ENCODE measurements at places on chromosomes 6 and 20.
A peak's percentile ranks its signal among the peaks of the same experiment; 100 is the strongest.

- DNase-seq, result no peak
These were observed 151.0 kb downstream of the VEGFA start for GRCh38 chr6:43921039-43921438.

- DNase-seq, result peak; percentile 42
These were observed 51.7 kb downstream of the CHMP4B start for GRCh38 chr20:33862709-33863403.

GRCh38 chr6:161242779-161243693 lies 30.8 kb downstream of the AGPAT4 start:
- DNase-seq, result peak; percentile 75

- DNase-seq, result no peak
These were observed 531.4 kb upstream of the RNF217 start for GRCh38 chr6:124430740-124431318.

GRCh38 chr6:169034516-169035167 lies 219.0 kb downstream of the THBS2 start:
- DNase-seq, result no peak

DNA sequence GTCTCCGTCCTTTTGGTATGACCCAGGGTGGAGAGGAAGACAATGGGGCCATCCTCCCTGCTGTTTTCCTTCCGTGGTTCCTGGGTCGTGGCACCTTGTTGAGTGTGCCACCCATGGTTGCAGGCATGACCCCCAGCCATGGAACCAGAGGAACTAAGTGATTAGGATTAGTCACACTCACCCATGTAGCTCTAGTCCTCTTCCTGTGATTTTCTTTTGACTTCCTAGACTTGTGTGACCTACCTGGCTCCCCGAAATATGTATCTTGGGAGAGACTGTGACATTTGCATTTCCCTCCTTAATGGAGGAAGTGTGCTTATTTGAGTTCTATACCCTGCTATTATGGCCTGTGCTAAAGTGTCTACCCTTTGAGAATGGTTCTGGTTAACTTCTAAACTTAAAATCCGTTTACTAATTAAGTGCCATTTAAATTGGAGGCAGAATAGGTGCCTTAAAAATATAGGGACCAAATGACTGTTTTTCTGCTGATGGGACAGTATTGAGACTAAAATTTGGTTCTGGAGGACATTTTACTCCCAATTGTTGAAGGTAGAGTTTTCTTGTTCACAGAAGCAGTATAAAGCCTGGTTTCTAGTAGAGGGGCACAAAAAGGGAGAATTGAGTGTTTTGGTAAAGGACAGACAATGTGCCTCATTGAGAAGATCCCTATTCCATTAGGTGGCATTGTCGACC lies 545.6 kb downstream of the HDGFL1 start:
- no peak for DNase-seq

- no peak for DNase-seq
These were observed 30.2 kb upstream of the IL17A start for GRCh38 chr6:52155791-52156576.

GRCh38 chr6:76166874-76167273 lies 94.4 kb upstream of the IMPG1 start:
- no peak for DNase-seq

- no peak for DNase-seq
These were observed 49.4 kb downstream of the ERMARD start for GRCh38 chr6:169800668-169801395.

DNA sequence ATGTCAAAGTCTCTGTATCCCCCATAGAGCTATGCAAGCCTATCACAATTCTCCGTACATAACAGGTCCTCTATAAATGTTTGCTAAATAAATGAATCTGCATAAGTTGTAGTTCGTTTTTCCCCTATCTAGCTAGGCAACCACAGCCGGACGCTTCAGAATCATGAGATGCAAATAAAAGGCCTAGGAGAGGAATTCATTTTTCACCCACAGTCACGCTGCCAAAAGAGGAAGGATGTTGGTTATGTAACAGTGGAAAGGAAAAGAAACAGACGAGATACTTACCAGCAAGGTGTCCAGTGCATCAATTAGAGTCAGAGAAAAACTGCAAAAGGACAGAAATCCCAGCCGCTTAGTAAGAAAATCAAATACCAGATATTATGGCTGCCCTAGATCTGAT lies 2.4 kb downstream of the EDEM2 start:
- peak; percentile 37 for DNase-seq

DNA sequence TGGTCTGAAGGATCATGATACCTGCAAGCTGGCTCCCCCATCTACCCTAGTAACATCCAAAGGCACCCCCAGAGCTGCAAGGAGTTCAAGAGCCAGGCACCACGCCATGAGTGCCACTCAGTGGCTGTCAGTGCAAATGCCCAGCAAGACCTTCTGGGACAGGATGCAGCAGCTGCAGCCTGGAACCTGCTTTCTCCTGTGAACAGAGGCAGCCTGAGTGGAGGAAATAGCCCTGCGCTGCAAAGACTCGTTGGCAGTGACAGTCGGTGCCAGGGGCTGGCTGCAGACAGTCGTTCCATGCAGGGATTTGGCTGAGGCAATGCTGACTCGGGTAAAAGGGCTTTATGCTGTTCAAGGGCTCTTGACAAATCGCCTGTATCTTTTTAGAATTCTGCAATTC lies 15.7 kb upstream of the SSTR4 start:
- no peak for DNase-seq

DNA sequence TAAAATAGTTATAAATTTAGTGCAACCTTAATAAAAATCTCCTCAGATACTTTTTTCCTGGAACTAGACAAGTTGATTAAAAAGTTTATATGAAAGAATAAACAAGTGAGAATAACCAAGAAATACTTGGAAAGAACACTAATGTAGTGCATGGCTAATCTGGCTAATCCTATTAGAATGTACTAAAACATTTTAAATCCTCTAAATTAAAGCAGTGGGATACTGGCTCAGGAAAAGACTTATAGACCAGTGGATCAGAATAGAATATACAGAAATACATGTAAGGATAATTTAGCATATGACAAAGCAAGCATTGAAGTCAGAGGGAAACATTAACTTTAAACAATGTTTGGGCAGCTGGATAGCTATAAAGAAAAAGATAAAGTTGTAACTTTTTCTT lies 41.1 kb upstream of the ERVFRD-1 start:
- DNase-seq, result no peak

DNA sequence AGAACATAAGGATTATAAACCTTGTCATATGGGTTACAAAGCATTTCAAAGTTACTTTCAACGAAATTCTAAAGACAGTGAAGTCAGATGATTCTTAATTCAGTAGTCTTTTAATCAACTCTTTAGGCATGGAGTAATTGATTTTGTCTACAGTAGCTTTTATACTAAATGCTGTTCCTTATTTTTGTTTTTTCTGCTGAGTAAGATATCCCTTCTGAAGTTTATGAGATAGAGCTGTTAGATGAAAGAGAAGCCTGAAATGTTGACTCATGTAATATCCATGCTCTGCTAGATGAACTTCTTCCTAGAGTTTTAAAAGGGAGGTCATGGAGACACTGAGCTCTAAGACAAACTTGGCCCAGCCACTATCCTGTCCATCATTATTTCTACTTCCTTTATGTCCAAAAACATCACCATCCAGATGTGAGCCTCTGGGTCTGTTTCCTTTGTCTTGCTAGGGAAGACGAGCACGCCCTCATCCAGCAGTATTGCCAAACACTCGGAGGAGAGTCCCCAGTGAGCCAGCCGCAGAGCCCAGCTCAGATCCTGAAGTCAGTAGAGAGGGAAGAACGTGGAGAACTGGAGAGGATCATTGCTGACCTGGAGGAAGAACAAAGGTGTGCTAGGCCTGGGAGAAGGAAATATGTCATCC lies 550.3 kb downstream of the UTRN start:
- no peak for DNase-seq

GRCh38 chr6:89562093-89562973 lies 76.2 kb downstream of the LYRM2 start:
- no peak for DNase-seq

- no peak for DNase-seq
These were observed 68.7 kb upstream of the STMND1 start for GRCh38 chr6:17032988-17033634.

GRCh38 chr6:86913795-86914194 lies 23.5 kb upstream of the HTR1E start:
- DNase-seq, result no peak

GRCh38 chr20:38113401-38114325 lies 51.4 kb downstream of the TGM2 start:
- no peak for DNase-seq

DNA sequence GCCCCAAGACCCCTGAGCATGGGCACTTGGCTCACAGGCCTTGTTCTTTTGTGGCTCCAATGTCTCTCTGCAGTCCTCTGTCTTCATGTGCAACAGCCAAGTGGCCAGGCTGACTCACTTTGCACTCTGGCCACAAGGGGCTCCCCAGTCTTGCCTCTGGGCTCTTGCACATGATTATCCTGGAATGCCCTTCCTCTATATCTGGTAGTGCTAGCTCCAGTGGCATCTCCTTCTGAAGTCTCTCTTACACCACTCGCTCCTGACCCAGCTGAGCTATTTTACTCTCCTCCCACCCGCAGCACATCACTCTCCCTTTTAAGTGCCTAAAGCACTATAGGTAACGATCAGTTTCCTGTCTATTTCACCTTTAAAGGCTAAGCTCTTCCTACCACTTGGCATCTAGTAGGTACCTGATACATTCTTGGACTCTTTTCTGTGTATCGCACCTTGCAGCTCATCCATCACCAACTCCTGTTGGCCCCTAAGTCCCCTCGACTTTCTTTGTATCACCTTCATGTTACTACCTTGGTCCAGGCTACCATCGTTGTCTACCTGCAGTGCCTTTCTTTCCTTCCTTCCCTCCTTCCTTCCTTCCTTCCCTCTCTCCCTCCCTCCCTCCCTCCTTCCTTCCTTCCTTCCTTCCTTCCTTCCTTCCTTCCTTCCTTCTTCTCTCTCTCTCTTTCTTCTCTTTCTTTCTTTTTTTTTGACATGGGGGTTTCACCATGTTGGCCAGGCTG lies 211.9 kb upstream of the RNF24 start:
- no peak for DNase-seq

- DNase-seq, result no peak
These were observed 11.4 kb downstream of the MRPL14 start for GRCh38 chr6:44115866-44116265.

DNA sequence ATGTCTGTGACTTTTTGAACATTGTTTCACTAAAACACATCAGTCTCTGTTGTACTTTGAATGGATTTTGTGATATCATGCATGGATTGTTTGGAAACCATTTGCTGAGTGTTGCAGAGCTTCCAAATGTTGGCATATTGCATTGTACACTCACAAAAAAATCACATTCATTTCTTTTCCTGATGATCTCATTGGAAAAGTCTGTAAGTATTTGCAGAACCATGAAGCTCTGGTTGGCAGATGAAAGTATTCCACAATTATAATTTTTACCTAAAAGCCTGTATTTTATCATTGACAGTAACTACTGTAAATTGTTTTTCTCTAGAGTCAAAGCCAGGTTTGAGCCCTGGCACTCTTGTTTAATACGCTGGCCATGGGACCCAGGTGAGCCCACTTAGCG lies 42.1 kb downstream of the VAPB start:
- DNase-seq, result no peak

GRCh38 chr20:56391596-56392131 lies 351 bp downstream of the AURKA start:
- DNase-seq, result no peak

DNA sequence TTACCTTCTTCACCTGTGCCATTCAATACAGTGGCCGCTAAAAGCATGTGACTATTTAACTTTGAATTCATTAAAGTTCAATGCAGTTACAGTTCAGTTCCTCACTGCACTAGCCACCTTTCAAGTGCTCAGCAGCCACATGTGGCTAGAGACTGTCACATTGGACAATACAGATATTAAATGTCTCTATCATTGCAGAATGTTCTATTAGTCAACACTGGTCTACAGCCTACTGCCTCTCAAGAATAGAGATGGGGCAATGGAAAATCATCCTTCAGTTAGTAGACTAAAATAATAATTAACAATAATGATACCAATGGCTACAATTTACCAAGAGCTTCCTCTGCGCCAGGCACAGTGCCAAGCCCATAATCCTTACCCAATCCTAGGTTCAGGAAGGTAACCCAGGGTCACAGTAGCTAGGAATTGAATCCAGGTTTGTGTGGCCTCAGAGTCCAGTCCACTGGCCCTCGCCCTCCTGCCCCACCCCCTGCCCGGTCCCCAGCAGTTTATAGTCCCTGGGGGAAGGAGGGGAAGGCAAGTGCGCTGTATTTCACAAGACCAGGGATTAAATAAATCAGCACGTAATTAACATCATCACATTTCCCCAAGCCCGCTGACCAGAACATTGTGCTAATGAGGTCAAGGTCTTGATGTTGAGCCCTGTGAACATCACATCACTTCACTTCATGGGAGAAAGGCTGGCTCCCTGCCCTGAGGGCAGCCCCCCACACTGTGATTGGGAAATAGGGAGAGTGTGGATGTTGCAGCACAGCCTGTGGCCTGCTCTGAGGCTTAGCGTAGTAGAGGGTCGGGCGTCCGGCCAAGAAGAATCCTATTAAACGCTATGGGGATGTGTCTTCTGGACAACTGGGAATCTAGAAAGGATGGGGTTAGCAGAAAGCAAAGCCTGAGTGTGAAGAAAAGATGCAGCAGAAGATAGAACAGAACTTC lies 147.2 kb downstream of the VEGFA start:
- DNase-seq, result no peak

GRCh38 chr6:109840796-109841195 lies 137.3 kb upstream of the GPR6 start:
- DNase-seq, result no peak

DNA sequence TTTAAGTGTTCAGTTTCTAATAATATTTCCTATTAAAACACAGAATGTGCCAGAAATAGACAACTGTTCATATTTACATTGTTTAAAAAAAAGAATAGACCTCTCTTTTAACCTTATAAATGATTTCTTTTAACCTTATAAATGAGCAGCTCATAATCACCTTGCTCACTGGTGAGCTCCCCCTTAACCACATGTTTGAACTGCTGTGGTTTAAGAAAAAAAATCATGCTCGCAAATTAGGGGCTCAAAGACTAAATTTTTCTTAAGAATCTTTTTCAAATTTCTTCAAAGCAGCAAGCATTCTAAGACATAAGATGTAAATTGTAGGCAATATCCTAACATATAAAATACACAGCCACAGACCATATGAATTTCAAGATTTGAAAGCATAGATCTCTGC lies 32.8 kb downstream of the FAM8A1 start:
- no peak for DNase-seq

DNA sequence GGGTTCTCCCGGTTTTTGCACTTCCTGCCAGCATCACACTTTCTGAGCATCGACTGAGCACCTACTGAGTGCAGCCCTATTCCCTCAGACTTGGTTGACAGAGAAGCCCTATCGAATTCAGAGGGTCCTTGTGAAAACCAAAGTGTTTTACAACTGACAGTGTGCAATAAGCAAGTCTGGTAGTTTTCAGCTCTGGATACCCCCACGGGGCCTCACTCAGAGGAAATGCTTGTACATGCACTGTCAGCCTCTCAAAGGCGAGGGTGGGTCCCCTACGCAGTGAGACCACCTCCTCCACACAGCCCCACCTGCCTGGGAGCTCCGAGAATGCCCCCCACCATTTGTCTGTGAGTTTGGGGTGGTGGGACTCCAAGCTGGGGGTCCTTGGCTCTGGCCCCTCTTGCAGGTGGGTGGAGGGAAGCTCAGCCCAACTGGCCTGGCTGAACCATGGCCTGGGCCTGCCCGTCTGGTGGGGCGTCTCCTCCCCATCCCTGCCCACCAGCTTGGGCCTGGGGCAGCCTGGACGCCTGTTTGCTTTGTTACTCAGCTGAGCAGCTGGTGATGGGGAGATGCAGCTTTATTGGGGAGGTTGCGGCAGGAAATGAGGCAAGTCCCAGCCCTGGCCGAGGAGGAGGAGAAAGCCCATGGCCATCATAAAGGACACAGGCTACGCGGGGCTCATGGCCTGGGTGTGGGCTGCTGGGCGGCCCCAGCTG lies 1.7 kb downstream of the SPDEF start:
- DNase-seq, result no peak

- DNase-seq, result no peak
These were observed 272.5 kb upstream of the SULF2 start for GRCh38 chr20:48057739-48058138.

Data from CD4-positive, alpha-beta T cell treated with Interferon alpha-2 for 1 hour (primary cell).